ENCODE measurements at places on chromosomes 12 and 14.

- DNase-seq: no peak
These were observed 108.1 kb upstream of the G2E3 start for GRCh38 chr14:30450631-30451545.

GRCh38 chr12:8064131-8064530 lies 2.0 kb downstream of the C3AR1 start:
- no peak for DNase-seq

DNA sequence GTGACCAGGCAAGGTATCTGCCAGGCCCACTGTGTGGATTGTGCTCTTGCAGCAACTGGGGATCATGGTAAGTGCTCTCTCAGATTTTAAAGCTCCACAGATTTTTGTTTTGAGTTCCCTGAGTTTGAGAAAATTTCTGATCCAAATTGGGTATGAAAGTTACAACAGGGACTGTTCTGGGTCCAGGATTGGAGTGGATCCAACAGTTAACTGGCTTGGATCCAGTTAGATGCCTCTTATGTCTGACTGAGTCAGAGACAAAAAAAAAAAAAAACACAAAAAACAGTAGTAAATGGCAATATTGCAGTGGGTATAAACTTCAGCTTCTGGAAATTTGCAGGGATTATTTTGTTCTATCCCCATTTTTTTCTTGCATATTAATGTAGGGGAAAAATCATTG lies 598.8 kb downstream of the C12orf50 start:
- DNase-seq: no peak

- DNase-seq: no peak
These were observed 86.5 kb downstream of the DAAM1 start for GRCh38 chr14:59274991-59275391.

DNA sequence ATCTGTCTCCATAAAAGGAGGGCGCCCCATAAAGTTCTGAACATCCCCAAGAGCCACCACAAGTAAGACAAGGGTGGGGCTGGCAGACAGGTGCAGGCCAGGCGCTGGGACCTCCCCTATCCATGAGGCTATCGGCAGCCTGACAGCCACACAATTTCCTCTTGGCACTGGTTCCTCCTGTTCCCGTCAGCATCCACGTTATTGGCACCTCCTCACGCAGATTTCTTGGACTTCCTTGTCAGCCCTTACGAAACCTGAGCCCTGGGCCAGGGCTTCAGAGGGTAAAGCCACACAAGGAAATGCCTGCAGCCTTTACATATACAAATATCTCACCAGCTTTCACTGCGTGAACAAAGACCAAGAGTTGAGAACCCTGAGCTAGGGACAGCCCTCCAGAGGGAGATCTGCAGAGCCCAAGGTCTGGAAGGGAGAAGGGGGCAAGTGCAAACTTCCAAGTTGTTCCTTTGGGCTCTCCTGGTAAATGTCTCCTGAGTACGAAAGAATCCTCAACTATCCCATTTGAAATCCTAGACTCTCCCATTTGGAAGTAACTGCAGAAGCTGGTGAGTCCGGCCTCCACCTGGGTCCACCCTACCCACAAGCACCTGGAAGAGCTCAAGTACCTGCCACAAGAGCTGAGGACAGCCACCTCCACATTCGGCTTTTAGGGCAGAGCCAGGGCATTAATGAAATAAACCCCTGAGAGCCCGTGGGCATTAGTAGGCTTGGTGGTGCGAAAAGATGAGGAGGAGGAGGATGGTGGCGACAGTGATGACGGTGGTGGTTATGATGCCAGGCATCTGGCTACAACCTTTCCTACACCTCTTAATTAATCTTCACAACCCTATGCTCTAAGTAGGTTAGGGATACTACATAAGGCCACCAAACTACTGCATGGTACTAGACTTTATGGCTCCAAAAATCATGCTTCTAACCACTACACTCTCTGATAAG lies 5.5 kb upstream of the TC2N start:
- DNase-seq: no peak

DNA sequence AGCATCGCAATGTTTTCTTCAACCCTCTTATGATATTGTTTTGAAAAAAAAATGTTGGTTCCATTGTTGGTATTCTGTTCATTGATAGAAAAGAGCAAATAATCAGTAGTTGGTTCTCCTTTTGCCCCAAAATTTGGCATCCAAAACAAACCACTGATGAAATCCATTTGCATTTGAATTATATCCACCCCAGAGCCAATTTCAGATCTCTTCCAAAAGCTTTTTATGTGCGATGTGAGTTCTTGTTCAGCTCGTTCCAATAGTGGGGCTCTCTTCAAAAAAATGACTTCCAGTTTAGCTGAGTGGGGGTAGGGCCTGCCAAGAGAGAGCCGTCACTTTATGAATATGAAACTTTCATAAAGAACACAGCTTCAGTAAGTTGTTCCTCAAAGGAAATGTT lies 130.7 kb downstream of the DIO2 start:
- no peak for DNase-seq

DNA sequence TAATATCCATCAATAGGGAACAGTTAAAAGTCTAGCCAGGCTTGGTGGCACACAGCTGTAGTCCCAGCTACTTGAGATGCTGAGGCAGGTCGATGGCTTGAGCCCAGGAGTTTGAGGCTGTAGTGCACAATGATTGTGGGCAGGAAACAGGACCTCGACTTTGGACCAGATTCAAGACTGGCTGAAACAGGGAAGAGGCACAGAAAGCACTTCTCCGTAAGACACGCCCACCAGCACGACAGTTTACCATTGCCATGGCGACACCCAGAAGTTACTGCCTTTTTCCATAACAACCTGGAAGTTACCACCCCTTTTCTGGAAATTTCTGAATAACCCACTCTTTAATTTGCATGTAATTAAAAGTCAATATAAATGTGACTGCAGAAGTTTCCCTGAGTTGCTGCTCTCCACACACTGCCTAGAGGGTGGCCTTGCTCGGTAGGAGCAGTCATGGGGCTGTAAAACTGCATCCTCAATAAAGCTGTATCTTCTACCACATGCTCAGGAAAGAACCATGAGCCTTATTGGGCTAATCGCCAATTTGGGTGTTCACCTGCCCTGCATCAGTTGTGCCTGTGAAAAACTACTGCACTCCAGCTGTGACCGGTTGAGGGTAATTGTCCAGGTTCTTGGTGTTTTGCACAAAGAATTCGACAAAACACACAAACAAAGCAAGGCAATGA lies 4.6 kb upstream of the LRRC23 start:
- no peak for DNase-seq

Measured in amniotic stem cell (primary cell).